GM23248 (cell line): ENCODE measurements at places on chromosomes 2 and 18. TPM values are rescaled to one million over a fixed set of nuclear protein-coding genes. Genes with fewer than 3 reads are reported as not detected.

Gene AMER3
- polyA plus RNA-seq = not detected in 2 replicates

- DNase-seq = no peak
Measured at GRCh38 chr2:64005707-64006356, 13.4 kb downstream of the VPS54 start.

Gene CNOT9
- 32.3 and 34.8 TPM in 2 replicates for polyA plus RNA-seq

- DNase-seq = no peak
Measured at GRCh38 chr2:51579412-51579811, 547.5 kb upstream of the NRXN1 start.

DNA sequence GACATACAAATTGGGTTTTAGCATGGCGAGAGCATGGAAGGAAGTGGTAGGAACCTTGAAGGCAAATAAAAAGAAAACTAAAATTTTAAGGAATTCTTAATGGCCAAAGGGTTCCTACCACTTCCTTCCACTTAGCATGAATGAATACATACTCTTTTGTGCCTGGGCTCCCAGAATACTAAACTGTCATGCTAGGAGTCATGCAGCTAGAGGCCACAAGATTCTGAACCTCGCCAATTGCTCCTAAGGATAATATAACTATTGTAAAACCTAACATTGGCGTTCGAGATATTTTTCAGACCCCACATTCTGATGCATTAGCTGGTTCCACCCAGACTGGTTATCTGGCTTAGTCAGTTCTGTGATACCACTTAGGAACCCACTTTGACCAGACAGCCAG, 38.6 kb upstream of the ARHGAP25 start:
- no peak for DNase-seq

- peak; percentile 43 for DNase-seq
Measured at GRCh38 chr2:120508567-120509041, 162.7 kb downstream of the INHBB start.

- no peak for DNase-seq
Measured at GRCh38 chr18:51151568-51152511, 45.6 kb downstream of the MEX3C start.

DNA sequence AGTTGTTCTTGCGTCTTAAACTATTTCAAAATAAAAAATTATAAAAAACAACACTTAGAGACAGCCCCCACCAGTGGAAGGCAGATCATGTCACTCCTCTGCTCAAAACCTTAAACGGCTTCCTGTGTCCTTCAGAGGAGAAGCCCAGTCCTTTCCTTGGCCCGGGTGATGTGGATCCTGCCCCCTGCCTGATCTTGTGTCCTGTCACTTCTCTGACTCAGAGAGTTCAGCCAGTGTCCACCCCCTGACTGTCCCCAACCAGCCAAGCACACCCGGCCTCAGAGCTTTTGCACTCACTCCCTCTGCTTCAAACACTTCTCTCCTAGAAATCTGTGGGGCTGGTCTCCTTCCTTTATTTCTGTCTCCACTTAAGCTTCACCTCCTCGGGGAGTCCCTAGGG, 35.4 kb downstream of the TOGARAM2 start:
- peak; percentile 12 for DNase-seq

DNA sequence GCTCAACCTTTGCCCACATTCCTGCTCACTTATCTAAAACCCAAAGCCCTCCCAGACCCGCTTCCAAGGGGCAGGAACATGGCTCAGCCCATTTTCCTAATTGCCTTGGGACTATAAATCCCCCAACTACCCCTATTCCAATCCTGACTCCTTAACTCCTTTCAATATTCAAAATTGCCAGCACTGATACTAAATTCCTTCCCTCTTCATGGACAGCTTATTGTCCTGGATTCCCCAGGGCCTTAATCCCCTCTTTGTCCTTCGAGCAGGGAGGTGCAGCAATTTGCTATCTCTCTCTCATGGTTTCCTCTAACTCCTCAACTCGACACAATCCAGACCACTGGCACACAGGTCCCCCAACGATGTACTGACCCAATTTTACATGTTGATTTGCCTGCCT, 99.1 kb downstream of the SLC25A12 start:
- DNase-seq = no peak

GRCh38 chr18:7157760-7158159, 40.2 kb upstream of the LAMA1 start:
- DNase-seq = no peak

Gene NT5C1B
- polyA plus RNA-seq = 0.88 and 1.4 TPM in 2 replicates

DNA sequence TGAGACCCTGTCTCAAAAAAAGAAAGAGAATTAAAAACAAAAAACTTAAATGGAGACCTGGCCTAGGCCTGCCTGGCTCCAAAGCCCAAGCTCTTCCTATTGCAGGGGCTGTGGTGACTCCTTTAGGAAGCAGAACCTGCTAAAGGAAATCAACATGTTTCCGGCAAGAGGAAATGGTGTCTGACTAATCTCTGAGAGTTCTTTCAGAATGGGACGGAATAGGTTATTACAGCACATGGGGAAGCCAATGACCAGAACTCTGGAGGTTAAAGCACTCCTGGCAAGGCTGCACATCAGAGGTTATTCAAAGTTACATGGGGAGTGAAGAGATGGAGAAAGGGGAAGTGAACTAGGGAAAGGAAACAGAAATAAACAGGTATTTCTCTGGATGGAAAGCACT, 21.4 kb downstream of the KIF3C start:
- peak; percentile 54 for DNase-seq

DNA sequence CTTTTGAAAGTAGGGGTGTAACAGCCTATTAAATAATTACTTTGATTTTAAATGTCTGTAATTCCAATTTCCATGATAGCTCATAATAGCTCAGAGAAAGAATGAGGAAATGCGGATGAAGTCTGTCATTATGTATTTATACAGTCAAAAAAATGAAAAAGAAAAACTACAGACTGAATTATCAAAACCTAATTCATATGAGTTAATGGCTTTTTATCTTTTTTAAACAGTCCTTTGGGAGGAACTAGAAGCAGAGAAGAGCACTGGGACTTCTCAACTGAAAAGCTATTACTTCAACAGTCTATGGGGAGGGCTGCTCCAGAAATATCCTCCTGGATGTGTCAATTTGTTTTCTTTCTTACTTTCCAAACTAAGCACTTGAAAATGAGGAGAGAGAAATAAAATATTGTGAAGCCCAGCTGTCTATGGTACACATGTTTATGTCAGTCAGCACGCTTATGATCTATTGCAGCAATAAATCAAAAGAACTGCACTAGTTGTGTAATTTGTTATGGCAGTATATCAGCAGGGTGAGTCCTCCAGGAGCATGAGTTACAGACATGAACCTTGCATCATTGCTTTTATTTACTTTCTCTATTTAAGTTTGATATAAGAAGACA, 1550.2 kb downstream of the LRP1B start:
- no peak for DNase-seq

Gene ZNF385B
- 0.30 TPM in 1 of 2 replicates, not detected in the other for polyA plus RNA-seq

- no peak for DNase-seq
Measured at GRCh38 chr18:40546875-40547274, 1408.2 kb upstream of the PIK3C3 start.

DNA sequence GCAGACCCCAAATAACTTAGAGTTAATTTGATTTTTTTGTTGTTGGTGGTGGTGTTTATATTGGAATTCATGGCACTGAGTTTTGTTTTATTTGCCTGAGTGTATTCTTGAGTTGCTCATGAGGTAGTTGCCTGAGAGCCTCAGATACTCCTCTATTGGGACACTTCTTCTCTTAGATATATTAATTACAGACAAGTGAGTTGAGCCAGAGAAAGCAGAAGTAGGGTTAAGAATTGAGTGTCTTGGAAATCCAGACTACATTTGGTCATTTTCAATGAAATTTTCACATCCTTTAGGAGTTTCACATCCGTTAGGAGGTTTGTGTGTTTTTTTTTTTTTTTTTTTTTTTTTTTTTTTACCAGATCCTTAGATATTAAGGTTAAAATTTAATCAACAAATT, 29.0 kb downstream of the FMNL2 start:
- no peak for DNase-seq

- no peak for DNase-seq
Measured at GRCh38 chr2:223619486-223620129, 17.4 kb upstream of the SCG2 start.

Gene VIL1
- not detected in 2 replicates for polyA plus RNA-seq

DNA sequence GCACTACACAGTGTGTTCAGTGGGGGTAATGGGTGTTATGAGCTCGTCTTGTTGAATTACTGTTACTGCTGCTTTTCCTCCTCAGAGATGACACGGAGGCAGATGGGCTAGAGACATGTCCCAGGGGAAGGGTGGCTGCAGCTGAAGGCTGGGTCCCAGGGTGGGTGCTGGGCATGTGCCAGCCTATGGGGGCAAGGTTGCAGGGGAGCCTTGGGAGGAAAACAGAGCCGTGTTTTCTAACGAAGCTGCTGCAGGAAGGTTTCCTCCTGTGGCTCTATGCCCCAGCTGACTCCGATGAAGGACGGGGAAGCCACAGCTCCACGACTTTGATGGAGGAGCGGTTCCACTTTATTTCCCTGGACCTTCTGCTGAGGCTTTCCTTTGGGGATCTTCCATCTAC, 42.4 kb downstream of the ASB18 start:
- DNase-seq = no peak

Gene DNAH7
- polyA plus RNA-seq = 0.29 and 0.40 TPM in 2 replicates

DNA sequence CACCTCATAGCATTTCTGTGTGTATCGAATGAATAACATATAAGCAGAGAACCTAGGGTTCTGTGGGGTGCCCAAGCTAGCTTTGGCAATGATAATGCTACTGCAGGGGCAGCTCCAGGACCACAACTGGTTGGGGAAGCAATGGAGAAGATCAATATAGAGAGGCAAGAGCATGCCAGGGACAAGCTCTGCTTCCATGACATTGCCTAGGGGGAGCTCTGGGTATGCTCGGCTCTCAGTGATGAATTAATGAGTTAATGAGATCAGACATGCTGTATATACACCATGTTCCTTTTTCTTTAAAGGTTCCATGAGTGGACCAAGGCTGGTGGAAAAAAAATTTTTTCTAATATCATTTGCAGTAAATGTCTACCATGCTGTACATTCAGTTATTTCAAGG, 618.4 kb downstream of the BCL11A start:
- no peak for DNase-seq

Gene CTIF
- 19.6 and 21.5 TPM in 2 replicates for polyA plus RNA-seq

Gene DOK6
- 1.1 and 1.5 TPM in 2 replicates for polyA plus RNA-seq

Gene VPS4B
- 43.3 and 49.2 TPM in 2 replicates for polyA plus RNA-seq

DNA sequence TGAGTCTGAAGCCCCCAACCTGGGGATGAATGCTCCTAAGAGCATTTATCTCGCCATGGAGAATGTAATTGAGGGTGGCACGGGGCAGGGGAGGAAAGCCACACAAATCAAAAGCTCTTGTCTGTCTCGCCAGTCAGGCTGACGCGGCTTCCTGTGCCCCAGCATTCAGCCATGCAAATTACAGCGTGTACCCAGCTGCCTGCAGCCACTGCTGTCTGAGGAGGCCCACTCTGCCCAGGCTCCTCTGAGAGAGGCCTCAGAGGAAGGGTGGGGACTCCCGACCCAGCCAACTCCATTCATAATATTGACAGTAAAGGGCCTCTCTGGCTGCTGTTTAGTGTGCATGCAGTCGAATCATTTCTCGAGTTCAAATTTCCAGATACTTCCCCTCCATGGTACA, 22.0 kb downstream of the SMAD7 start:
- peak; percentile 75 for DNase-seq

- peak; percentile 36 for DNase-seq
Measured at GRCh38 chr2:182503886-182504285, 77.0 kb upstream of the PDE1A start.

Gene PPIG
- polyA plus RNA-seq = 51.3 and 60.5 TPM in 2 replicates

DNA sequence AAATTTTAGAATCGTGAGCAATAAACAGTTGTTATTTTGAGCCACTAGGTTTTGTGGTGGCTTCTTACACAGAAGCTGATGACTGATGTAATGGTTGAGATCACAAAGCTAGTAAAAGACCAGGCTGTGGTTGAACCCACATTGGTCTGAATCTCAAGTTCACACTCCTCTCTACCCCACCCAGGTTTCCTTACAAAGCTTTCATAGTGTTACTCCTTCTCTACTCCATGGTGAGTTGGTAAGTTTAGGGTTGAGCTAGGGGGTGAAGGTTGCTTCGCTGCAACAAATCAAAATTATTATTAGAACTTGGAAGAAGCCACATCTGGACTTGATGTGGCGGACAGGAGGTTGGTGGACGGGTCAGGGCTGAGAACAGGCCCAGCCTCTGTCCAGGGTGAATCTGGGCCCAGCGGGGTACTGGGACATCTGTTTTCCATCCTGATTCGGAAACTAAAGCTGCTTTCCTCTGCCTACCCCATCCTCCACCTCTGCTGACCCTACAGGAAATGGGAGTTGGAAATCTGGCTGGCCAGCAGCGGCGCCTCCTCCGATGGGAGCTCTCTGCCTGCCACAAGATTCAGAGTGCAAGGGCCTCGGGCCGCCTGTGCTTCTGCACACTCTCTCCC, 86.3 kb downstream of the ZFP36L2 start:
- no peak for DNase-seq

Gene RAB12
- 4.1 and 4.4 TPM in 2 replicates for polyA plus RNA-seq

GRCh38 chr18:39415471-39415870, 1849.9 kb upstream of the CELF4 start:
- DNase-seq = no peak

GRCh38 chr2:236054621-236055305, 113.4 kb downstream of the GBX2 start:
- no peak for DNase-seq

Gene SIX2
- 0.19 and 0.22 TPM in 2 replicates for polyA plus RNA-seq

Gene LOXL3
- polyA plus RNA-seq = 55.2 and 57.2 TPM in 2 replicates

Gene TWIST2
- 248 and 253 TPM in 2 replicates for polyA plus RNA-seq

GRCh38 chr2:41878716-41879234, 169.0 kb upstream of the PKDCC start:
- DNase-seq = no peak

DNA sequence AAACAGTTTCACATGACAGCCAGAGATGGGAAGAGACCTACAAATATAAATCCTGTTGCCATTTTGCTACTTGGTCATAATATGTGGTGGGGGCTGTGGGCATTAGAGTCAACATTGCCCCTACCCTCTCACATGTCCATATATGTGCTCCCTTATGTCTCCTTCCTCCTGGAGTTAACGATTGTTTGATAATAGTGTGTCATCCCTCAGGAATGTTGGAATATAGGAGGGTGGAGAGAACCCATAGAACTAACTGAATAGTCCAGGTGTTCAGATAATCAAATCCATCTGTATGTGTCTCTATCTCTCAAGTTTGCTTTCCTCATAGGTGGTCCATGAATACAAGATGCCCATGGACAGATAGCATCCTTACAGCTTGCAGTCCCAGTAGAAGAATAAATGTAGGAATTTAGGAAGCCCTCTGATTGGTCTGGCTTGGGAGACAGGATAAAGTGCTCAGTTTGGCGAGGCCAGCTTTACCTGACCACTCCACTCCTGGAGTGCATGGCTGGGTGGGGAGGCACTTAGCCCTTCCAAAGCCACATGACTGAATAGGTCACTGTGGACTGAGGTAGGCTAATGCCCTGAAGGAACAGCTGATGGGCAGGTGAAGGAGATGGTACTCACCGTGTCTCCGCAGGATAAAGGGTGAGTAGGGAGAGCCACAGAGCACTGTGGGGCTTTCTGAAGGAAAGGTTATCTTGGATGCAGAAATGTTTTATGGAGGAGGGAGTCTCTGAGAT, 166.9 kb downstream of the CDCA7 start:
- no peak for DNase-seq

Gene CLEC4F
- polyA plus RNA-seq = not detected in 2 replicates

- DNase-seq = no peak
Measured at GRCh38 chr18:49352321-49352720, 108.1 kb downstream of the DYM start.

Gene ZBTB7C
- polyA plus RNA-seq = not detected in 2 replicates

GRCh38 chr2:143588746-143589145, 459.5 kb downstream of the ARHGAP15 start:
- DNase-seq = no peak

GRCh38 chr2:215882689-215883088, 130.7 kb downstream of the MREG start:
- peak; percentile 57 for DNase-seq

Gene IL36G
- not detected in 2 replicates for polyA plus RNA-seq

- DNase-seq = no peak
Measured at GRCh38 chr2:172447811-172448493, 20.6 kb downstream of the ITGA6 start.
